ENCODE measurements at places on chromosomes 6 and 20.
A peak's percentile ranks its signal among the peaks of the same experiment; 100 is the strongest.

DNA sequence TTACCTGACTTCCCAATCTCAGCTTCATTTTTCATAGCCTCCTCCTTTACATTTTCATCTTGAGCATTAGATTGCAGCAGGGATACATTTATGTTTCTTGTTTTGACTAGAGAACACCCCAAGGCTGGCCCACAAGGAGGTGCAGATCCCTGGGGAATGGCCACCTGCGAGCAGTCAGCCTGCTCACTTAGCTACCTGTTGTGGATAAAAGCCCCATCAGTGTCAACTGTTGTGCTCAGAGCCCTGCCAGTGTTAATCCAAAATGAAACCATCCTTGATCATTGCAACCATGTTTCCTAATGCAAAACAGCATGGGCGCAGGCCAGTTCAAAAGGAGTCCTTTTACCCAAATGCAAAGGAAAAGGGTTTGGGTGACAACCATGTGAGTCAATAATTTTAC lies 50.8 kb downstream of the CNR1 start:
- DNase-seq, result no peak

DNA sequence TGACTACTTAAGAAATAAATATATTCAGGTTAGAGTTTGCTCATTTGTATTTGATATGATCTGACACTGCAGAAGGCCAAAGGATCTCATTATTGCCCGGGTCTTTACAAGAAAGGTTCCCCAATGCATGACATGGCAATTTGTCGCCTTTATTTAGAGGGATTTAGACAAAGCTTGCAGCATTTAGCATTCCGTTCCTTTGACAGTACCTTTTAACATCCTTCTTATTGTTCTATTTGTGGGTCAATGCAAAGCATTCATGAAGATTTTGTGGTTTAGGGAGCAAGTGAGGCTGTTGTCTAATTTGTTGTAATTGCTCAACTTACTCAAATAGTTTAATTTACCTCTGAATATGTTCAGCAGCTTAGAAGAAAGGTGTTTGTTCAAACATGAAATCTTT lies 230.8 kb upstream of the FLRT3 start:
- no peak for DNase-seq

- DNase-seq, result peak; percentile 91
Observed at GRCh38 chr6:39228992-39229767, at the start of gene KCNK5. Gene KCNK5, minus strand, starts transcription at chr6:39229475. Its CDS starts 364 bp downstream, at chr6:39229111.

DNA sequence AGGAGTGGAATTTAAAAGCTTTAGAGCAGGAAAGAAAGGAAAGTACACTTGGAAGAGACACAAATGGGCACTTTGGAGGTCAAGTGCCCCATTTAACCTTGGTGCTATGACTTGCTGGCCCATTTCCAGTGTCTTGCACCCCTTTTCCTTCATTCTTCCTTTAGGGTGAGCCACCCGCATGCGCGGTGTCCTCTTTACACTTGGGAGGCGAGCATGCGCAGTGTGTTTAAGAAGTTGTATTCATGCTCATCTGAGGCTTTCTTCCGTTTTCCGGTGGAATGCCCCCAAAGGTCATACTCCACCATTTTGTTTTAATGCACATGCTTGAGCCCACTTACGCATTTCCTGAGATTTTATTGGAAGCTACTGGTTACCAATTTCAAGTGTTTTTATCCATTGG lies 29.1 kb downstream of the TMEM170B start:
- DNase-seq, result no peak

DNA sequence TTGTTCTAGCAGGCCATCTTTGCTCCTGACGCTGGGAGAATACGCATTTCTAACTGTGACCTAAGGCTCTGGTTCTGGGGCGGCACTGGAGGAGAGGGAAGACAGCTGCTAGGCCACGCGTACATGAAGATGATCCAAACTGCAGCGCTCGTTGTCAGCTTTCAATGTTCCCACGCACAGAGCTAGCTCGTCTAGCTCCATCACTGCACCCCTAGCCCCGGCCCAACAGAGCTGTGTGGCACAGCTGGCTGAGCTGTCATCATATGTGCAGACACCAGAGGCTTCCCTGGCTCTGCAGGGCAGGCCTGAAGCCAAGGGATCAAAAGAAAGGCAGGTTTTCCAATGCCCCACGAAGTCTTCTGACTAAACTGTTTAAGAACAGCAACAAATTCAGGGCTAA lies 124.7 kb downstream of the IRF4 start:
- DNase-seq, result no peak

GRCh38 chr6:82861121-82861520 lies 204.5 kb downstream of the UBE3D start:
- DNase-seq, result no peak

DNA sequence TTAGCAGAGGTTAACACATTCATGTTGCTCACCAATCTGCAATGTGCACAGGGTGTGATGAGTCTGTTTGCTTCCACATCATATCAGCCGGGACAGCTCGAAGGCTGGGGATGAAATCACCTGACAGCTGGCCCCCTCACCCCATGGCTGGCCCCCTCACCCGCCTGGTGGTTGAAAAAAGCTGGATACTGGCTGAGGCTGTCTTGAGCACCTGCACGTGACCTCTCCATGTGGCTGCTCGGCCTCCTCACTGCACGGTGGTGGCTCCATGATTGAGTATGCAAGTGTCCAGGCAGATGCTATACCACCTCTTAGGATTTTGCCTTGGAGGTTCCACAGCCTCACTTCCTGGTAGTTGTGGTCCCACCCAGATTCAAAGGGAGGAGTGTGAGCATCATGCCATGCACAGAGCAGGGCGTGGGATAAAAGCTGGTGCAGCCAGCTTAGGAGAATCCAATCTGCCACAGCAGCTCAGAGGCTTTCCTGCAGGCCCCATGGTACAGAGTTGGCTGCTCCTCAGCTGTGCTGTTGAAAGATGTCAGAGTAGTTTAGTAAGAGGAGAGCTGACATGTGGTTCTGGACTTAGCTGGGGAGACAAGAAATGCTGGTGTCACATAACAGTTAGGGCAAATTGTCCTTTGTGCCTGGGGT lies 29.6 kb upstream of the SYNDIG1 start:
- no peak for DNase-seq

DNA sequence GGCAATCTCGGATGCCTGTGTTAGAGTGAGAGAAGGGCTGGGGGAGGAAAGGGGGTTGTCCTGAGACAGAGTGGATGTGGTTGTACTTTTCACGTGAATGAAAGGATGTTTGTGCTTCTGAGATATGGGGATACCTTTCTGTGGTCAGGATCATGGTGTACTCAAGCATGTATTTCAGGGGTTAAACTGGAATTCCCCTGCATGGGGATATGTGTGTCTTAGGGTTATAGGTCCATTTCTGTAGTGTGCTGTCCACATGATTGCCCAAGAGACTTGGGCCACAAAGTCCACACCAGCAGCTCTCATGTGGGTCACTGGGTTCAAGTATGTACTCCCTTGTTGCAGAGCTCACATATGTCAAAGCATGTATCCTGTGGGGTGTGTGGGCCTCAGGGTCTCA lies 10.5 kb downstream of the SYNGAP1 start:
- no peak for DNase-seq

DNA sequence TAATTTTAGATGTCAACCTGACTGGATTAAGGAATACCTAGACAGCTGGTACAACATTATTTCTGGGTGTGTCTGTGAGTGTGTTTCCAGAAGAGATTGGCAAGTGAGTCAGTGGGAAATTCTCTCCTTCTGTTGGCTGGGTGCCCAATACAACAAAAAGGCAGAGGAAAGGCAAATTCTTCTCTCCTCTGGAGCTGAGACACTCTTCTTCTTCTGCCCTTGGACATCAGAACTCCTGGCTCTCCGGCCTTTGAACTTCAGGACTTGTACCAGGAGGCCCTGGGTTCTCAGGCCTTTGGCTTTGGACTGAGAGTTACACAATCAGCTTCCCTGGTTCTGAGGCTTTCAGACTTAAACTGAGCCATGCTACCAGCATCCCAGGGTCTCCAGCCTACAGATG lies 7.8 kb upstream of the BTN3A1 start:
- DNase-seq, result no peak

DNA sequence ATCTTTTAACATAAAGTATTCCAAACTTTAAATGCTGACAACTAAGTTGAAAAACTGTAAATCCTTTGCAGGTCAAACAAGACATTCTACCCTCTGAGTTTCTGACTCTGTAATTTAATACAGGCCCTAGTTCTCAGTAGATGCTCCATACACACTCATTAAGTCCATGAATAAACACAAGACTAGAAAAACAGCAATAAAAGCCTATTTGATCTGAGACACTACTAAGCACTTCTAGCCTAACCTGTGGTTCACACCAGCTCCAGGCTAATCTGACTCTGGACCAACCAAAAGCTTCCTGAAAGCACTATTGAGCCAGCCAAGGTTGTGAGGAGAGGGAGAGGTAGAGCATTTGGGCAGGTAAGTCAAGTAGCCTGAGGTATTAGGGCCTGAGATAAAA lies 103.9 kb downstream of the EPM2A start:
- DNase-seq, result no peak

GRCh38 chr6:40874495-40874894 lies 164.5 kb downstream of the UNC5CL start:
- DNase-seq, result no peak

- DNase-seq, result no peak
Observed at GRCh38 chr6:13872681-13873080, 52.1 kb upstream of the RNF182 start.

DNA sequence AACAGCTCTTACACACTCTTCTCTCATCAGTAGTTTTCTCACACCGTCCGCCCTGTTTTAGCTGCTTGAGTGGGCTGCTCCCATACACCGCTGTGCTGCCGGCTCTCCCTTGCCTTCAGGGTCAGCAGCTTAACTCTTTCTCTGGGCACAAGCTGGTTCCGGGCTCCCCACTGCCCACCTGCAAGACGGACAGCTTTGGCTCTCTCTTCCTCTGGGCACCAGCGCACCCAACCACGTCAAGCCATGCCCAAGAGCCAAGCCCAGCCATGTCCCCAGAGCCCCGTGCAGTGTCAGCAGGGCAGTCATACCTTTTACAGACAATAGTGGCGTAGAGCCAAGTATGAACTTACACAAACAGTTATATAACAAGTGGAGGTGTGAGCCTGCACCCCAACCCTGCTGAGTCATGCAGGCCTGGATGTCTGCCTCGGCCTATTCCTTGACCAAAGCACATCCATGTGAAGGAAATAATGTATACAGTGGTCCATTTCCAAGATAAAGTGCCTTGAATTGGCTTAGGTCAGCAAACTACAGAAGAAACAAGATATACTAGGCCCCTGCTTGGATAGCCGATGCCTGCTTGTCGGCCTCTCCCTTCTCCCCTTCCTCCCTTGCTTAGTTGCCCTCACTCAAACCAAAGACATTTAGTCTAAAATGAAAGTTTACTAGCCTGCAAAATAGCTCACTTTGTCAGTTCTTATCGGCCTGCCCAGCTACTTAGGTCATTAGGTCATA lies 89.3 kb downstream of the JPH2 start:
- DNase-seq, result no peak

- DNase-seq, result no peak
Observed at GRCh38 chr6:135116571-135116970, 61.9 kb upstream of the HBS1L start.

DNA sequence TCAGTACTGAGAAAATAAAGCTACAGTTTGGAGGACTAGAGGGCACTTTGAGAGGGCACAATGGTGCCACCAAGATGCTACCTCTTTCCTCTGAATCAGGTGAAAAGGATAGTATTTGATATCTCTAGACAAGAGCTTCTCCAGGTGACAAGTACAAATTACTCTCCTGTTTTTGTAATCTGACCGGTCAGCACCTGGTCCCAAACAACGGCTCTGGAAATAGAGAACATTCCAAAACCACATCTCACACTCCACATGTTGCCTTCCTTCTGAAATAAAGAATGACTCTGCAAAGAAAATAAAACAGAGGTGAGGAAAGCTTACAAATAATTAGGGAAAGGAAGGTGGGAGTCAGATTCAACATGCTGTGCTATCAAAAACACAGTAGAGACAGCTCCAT lies 51.3 kb upstream of the CITED2 start:
- DNase-seq, result no peak

GRCh38 chr6:120759570-120759969 lies 574.7 kb downstream of the TBC1D32 start:
- no peak for DNase-seq

- peak; percentile 10 for DNase-seq
Observed at GRCh38 chr6:17986656-17987446, 584 bp downstream of the KIF13A start.

DNA sequence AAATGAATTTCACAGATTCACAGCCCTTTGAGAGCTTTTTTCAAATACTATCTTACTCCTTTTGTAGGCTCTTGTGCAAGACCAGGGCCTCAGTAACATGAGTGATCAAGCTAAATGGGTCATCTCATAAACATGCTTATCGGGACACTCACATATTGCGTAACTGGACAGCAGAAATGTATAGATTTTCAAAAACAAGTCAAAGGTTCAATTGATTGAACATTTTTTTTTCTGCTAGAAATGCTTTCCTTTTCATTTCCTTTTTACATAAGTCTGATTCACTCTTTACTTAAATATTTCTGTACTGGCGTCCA lies 8.7 kb upstream of the SALL4 start:
- DNase-seq, result no peak

- DNase-seq, result peak; percentile 55
Observed at GRCh38 chr6:45930420-45931040, 85.1 kb downstream of the CLIC5 start.

DNA sequence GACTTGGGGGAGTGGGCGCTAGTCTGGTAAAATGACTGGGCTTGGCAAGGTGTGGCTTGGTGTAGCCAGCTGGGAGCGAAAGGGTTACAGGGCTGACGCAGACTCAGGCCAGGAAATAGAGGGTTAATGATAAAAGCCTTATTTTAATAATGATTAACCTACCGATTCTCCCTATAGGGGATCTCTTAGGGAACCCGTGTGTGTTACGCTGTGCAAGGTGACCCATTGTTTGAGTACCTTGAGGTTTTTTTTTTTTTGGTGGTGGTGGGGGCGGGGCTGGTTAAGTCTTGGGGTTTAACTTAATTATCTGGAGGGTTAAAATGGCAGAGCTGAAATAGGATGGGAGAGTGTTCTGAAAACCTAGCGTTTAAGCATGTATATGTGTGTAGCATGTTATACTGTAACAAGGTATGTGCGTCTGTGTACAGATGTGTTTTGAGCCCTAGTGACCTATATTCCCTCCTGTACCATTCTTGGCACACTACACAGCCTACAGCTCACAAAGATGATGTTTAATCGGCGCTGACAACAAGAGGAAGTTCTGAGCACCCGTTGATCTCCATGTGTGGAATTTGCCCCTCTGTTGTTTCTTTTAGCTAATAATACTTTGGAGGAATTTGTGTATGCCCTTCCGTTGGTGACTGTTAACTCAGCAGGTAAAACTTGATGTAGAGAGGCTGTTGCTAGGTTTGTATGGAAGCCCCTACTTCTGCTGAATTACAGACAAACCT lies 1.3 kb downstream of the CARMIL1 start:
- DNase-seq, result peak; percentile 18

GRCh38 chr6:52596371-52597028 lies 19.6 kb upstream of the TRAM2 start:
- DNase-seq, result no peak

- DNase-seq, result no peak
Observed at GRCh38 chr20:20076297-20077065, 24.1 kb downstream of the CFAP61 start.

Measured in stimulated activated naive CD8-positive, alpha-beta T cell treated with anti-CD3 and anti-CD28 coated beads, Interleukin-15, amount 100 ng/mL, for 72 hours (primary cell).